ENCODE measurements at places on chromosomes 7 and 10. TPM values are rescaled to one million over a fixed set of nuclear protein-coding genes. Genes with fewer than 3 reads are reported as not detected.

DNA sequence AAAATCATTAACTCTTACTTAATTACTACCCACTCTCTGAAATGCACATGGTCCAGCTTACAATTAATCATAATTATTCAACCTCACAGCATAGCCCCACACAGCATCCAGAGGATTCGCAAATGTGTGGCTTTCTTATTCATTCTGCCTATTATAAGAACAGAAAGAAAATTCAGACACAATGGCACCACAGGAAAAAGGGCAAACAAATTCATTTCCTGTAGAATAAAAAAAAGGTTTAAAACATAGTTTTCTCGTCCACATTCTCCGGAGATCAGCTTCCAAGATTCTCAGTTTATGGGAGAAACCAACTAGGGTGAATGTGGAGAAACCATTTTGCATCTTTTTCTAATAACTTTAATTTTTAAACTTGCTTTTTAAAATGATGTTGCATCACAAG, 201.6 kb downstream of the PARD3 start:
- no peak for DNase-seq

DNA sequence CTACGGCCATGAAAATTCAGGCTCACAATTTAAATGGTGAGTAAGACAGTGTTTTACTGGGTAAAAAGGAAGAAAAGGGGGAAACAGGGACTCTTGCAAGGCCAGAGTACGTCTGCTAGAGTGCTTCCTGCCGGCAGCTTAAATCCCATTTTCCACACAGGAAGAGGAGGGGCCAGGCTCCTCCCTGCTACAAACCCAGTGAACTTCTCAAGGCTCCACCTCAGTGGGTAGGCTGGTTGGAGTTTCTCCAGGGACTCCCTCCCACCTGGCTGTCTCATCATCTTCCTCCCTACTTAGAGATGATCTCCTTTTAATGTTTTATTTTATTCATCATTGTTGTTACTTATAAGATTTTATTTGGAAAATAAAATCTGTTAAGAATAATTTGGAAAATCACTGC, 62.6 kb upstream of the SEMA3C start:
- DNase-seq, result no peak

- no peak for DNase-seq
Observed at GRCh38 chr10:118940386-118940785, 89.1 kb upstream of the NANOS1 start.

Gene ACTL6B
- 0.52 TPM for total RNA-seq

Gene STRIP2
- not detected for total RNA-seq

Gene PRR15
- 4.7 TPM for total RNA-seq

All from body of pancreas (tissue), 4 donors.